ENCODE measurements at places on chromosomes 7 and 10.

GRCh38 chr7:40470091-40470592 lies 335.3 kb downstream of the SUGCT start:
- DNase-seq, result no peak

- DNase-seq, result peak; percentile 7
Measured at GRCh38 chr10:124534231-124534798, 72.7 kb downstream of the LHPP start.

- DNase-seq, result no peak
Measured at GRCh38 chr10:109027534-109028185, 895.7 kb downstream of the XPNPEP1 start.

DNA sequence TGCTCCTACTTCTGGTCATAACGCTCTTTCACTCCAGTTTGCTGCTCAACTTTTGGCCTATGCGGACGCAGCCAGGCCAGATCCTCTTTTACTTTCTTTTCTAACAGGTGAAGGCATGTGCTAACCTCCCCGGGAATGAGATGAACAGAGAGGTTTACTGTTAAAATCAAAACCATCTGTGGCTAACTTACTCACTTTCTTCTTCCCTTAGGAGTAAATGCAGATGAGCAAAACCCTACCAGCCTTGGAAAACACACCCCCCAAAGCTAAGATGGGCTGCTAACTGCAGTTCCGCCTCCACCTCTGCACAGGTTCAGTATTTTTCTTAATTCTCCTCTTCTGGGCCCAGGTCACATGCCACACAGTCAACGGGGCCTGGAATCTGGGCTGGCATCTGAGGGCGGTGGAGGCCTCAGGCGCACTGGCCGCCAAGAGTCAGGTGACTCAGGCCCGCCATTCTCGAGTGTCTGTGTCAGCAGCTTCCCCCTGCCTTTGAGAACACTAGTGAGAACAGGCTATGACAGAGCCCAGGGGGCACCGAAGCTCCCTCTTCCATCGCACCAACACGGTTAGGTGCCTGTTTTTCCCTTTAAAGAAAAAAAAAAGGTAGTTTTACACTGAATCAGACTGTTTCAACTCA lies 11.1 kb downstream of the FAM53B start:
- DNase-seq, result peak; percentile 89

DNA sequence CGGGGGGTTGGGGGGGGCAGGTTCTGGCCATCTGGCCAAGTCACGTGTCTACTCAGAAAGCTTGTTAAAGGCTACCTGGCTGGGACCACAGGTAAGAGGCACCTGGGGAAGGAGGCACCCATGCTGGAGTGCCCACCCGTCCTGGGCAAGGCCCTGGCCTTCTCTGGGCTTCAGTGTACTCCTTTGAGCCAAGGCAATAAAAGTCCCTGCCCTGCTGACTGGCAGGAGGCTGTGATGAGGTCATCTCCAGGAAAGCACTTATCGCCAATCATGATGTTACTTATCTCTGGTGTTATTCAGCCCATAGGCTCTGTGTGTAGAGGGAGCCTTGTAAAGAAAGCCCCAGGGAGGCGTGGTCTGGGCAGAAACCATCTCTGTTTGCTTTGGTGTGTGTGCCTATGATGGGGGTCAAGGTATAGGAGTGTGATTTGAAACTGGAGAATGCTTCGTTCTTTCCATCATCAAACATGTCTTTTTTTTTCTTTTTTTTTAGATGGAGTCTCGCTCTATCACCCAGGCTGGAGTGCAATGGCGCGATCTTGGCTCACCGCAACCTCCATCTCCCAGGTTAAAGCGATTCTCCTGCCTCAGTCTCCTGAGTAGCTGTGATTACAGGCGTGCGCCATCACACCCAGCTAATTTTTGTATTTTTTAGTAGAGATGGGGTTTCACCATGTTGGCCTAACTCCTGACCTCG lies 2.5 kb upstream of the CLDN4 start:
- peak; percentile 96 for DNase-seq

GRCh38 chr7:96021568-96021967 lies 249.2 kb downstream of the DYNC1I1 start:
- no peak for DNase-seq

GRCh38 chr7:137371616-137372015 lies 28.1 kb upstream of the PTN start:
- DNase-seq, result no peak

- DNase-seq, result no peak
Measured at GRCh38 chr10:129275886-129276285, 191.2 kb upstream of the MGMT start.

DNA sequence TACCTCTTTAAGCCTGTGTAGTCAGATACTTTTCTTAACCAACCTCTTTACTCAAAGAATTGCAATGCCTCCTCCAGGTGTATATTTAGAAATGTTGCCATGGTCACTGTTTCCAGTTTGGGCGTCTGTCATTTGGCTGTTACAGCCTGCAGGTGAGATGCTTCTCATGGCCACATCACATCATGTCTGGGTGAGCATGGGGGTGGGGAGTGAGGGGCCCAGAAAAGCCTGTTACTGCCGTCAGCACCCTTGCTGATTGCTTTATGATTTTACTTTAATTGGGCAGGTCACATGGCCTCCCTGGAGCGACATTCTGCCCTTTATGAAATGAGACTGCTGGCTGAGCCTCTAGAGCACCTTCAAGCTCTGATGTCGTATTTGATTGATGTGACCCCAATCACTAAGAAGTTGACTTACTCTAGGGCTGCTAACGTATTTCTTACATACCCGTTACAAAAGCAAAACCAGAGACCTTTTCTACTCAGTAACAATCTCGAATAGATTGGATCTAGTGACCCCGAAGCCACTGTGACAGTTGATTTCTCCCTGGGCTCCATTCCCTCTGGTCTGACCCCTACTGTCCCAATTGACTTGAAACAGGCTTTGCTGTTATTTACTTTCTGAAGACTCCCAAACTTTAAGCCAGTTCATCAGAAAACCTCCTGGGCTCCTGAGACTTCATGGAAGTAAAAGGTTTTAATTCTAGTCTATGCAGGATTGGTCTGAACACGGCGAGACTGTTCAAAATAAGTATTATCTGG lies 60.7 kb downstream of the OTUD1 start:
- no peak for DNase-seq

DNA sequence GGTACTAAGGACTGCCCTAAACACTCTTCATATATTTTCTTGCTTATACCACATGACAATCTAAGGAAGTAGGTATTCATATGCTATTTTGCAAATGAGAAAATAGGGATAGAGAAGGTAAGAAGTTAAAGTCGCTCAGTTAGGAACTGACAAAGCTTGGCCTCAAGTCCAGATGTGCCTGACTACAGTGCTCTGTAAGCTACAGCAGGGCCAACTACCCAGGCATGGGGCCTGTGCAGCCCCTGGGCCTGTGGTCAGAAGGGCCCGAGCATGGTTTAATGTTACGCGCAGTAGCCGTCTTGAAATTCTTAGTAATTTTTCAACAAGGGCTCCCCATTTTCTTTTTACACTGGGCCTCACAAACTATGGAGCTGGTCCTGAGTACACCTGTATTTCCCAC lies 146.2 kb downstream of the GLI3 start:
- DNase-seq, result no peak

- no peak for DNase-seq
Measured at GRCh38 chr7:138243430-138243829, 167.2 kb downstream of the AKR1D1 start.

DNA sequence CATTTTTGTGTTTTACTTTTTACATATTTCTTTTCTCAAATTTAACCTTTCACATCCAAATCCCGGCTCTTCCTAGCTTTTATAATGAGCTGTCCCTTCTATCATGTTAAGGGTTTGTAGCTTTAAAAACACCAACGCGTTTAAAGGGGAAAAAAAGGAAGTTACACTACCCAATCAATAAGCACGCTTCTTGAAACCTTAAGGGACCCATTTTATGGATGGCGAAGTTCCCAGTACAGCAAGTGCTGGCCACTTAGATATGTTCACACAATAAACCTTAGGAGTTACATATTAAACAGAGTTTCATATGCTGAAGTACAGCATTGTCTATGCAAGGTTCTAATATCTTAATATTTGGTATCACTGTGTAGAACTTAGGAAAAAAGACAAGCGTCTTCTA lies 1.8 kb downstream of the GNG11 start:
- peak; percentile 22 for DNase-seq

DNA sequence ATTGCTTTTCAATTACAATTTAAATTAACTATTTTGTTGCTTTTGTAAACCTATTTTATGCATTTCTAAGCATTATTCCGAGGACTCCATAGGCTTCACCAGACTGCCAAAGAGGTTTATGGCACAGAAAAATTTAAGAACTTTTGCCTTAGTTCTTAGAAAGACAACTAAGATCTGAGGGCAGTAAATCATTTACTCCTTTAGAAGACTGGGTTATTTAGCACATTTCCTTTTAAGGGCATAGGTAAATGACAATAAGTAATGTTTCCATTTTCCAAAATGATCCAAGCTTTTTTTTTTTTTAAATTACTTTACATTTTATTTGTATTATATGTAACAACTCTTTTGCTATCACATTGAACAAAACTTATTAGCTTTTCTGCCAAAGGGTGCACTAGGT lies 15.0 kb upstream of the STEAP4 start:
- DNase-seq, result no peak

DNA sequence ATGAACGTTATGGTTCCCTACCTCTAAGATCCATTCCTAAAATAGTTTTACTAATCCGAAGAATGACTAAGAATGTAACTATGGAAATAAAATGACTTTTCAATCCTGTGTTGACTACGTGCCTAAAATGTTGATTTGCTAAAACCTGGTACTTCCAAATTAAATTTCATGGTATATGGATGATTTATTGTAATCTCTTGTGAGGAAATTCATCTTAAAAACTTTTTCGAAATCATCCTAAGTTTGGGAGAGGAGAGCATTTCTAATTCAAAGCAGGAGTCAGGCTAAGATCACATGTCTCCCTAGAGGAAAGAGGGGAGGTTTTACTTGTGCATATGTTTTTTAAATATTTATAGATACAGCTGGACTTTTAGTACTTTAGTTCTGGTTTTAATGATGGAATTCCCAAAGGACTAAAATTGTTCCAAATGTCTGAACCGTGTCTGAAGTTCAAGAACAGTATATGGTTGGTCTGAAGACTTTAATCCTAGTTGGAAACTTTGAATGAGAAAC lies 483.9 kb downstream of the AUTS2 start:
- no peak for DNase-seq

DNA sequence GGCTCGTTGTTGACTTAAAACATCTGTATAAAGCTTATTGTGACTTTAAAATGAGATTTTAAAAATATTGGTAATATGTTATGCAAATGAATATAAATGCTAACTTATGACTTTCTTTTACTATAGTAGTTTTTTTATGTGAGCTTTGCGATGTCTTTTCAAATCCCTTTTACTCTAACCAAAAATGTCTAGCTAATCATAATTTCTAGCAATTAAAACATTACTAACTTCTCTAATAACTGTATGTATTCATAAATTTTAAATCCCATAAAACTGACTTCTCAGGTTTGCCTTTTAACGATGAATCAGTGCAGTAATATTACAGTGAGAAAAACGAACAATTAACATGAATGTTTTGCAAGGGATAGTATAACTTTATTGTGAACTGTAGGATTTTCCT lies 113.2 kb downstream of the MAPK8 start:
- DNase-seq, result no peak
